ENCODE measurements at places on chromosomes 3 and 15. TPM values are rescaled to one million over a fixed set of nuclear protein-coding genes. Genes with fewer than 3 reads are reported as not detected.

GRCh38 chr3:12750223-12750622, 8.8 kb downstream of the TMEM40 start:
- DNase-seq: peak; percentile 86
- peak overlapping the region; percentile 57 for H3K27ac ChIP-seq
- peaks cover 9% of the 10 kb centered on the region for H3K4me1 ChIP-seq
- no peaks in the 10 kb centered on the region for H3K36me3 ChIP-seq

PLIN1 gene
- polyA plus RNA-seq: 0.07 TPM

DNA sequence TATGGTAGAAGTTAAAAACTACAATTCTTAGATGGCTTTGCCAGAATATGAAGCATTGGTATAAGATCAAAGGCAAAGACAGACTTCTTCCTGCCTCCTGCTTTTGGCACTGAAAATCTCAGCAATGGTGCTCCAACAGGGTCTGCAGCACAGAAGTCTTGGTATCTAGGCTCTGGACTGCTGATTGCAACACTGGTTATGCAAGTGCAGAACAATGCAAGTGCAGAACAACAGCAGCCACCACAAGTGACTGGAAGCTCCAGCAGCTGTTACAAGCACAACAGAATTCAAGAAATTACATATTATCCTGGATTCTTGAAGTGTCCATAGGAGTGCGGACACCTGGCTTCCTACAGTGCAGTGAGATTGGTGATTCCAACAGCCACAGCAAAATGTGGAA, 33.7 kb downstream of the ZBTB20 start:
- DNase-seq: peak; percentile 46
- peaks cover 2% of the 10 kb centered on the region for H3K4me1 ChIP-seq
- no peak overlapping the region for H3K27ac ChIP-seq
- no peak overlapping the region for H3K4me3 ChIP-seq
- no peaks in the 10 kb centered on the region for H3K36me3 ChIP-seq

LRRK1 gene
- polyA plus RNA-seq: 6.8 TPM

CACNA1D gene
- polyA plus RNA-seq: 0.07 TPM

DNA sequence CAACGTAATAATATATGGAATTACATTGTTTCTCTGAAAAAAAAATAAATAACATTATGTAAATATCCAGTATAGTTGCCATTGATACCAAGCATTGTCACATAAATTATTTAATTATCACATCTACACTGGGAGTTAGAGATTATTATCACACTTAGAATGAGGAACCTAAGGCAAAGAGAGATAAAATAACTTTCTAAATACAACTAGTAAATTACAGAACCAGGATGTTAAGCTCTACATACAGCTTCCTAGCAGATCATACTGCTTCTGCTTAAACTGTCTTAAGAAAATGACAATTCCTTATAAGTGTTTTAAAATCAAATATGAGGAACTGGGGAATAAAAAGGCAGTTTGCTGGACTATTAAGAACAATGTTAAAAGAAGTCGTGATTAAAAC, 104.5 kb downstream of the NSUN3 start:
- H3K27me3 ChIP-seq: no peaks in the 10 kb centered on the region
- no peak overlapping the region for H3K27ac ChIP-seq
- H3K4me1 ChIP-seq: no peaks in the 10 kb centered on the region
- DNase-seq: no peak
- H3K4me3 ChIP-seq: no peak overlapping the region

DNA sequence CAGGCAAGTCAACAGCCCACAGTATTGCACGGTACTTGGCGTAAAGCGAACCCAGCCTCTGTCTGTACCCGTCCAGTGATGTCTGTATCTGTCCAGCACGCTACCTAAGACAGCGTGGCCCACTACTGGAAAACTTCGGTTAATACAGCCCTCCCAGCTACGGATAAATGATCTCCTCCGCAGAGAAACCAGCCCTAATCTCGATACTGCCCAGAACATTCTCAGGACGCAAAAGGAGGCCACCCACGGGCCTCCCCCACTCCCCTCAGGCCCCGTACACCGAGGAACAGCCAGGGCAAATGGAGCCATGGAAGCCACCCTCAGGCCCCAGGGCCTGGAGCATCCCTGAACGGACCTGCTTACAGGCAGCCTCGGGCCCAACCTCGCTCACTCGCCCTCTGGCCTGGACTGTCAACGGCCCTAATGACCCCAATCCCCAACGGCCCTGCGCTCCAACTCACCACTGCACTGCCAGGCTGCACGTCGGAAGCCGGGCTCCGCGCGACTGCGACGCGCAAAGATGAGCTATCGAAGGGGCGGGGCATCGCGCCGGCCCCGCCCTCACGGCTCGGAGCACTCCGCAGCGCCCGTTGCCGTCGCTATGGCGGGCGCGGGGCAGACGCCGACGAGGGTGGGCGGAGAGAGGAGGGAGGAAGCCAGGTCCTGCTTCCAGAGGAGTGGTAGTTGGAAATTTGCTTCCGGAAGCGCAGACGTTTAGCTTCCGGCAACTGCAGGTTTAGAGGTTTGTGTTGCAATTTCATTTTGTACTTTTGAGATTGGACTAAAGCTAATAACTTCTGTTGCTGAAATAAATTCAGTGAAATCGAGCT, at the start of gene SKIC8:
TSS of gene SKIC8 (minus strand) at position 509 of the 830 bp plus-strand sequence. CDS start 3,923 bp downstream, outside the sequence.
- peak within 1 kb of the TSS; percentile 59 for H3K27ac ChIP-seq
- peaks cover 2% of the 10 kb centered on the region for H3K36me3 ChIP-seq
- no peaks in the 10 kb centered on the region for H3K4me1 ChIP-seq
- peak within 1 kb of the TSS; percentile 79 for H3K4me3 ChIP-seq

- H3K4me3 ChIP-seq: no peak overlapping the region
- no peak for DNase-seq
- peaks cover 24% of the 10 kb centered on the region for H3K27me3 ChIP-seq
- no peak overlapping the region for H3K27ac ChIP-seq
- H3K4me1 ChIP-seq: no peaks in the 10 kb centered on the region
These were observed 9.8 kb upstream of the BMF start for GRCh38 chr15:40118473-40118872.

GRCh38 chr3:134704556-134704955, 53.7 kb upstream of the KY start:
- no peak for DNase-seq
- no peak overlapping the region for H3K4me3 ChIP-seq
- no peaks in the 10 kb centered on the region for H3K36me3 ChIP-seq

DNA sequence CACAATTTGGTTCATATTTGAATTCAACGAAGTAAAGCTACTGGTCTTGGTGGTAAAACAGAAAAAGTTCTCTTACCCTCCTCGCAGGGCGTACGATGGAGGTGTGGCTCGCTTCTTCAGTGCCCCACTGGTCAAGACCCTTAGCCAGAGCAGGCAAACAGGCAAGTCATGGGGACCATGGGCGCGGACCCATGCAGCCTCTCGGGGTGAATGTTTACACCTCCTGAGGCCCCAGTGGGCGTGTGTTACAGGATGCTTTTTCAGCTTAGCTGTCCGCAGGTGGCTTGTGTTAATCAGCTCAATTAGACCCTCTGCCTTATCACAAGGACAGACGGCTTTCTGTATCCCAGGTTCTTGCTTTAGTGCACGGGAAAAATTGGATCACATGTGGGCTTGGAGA, 991.8 kb downstream of the GBE1 start:
- no peaks in the 10 kb centered on the region for H3K36me3 ChIP-seq
- H3K4me3 ChIP-seq: no peak overlapping the region
- no peaks in the 10 kb centered on the region for H3K4me1 ChIP-seq
- H3K27me3 ChIP-seq: no peaks in the 10 kb centered on the region
- DNase-seq: no peak
- no peak overlapping the region for H3K27ac ChIP-seq

ADPGK gene
- polyA plus RNA-seq: 62.8 TPM

GRCh38 chr3:129688271-129688895, 81.9 kb upstream of the PLXND1 start:
- peak overlapping the region; percentile 37 for H3K4me3 ChIP-seq
- peak overlapping the region; percentile 47 for H3K27ac ChIP-seq
- peak; percentile 74 for DNase-seq

GRCh38 chr15:42919799-42920518, 619 bp downstream of the TTBK2 start:
- no peaks in the 10 kb centered on the region for H3K36me3 ChIP-seq
- peak; percentile 25 for DNase-seq
- no peaks in the 10 kb centered on the region for H3K27me3 ChIP-seq
- no peaks in the 10 kb centered on the region for H3K4me1 ChIP-seq

- no peak overlapping the region for H3K4me3 ChIP-seq
- H3K27me3 ChIP-seq: no peaks in the 10 kb centered on the region
- H3K36me3 ChIP-seq: peaks cover 14% of the 10 kb centered on the region
- no peaks in the 10 kb centered on the region for H3K4me1 ChIP-seq
These were observed 38.5 kb downstream of the ADAMTS7 start for GRCh38 chr15:78772738-78773137.

- DNase-seq: no peak
- no peak overlapping the region for H3K27ac ChIP-seq
- H3K4me3 ChIP-seq: no peak overlapping the region
These were observed 56.7 kb upstream of the CNTN4 start for GRCh38 chr3:2041931-2042330.

MYZAP gene
- polyA plus RNA-seq: not detected

GRCh38 chr3:56989169-56989976, 71.1 kb upstream of the SPATA12 start:
- no peak overlapping the region for H3K27ac ChIP-seq
- H3K36me3 ChIP-seq: no peaks in the 10 kb centered on the region
- peaks cover 7% of the 10 kb centered on the region for H3K4me1 ChIP-seq
- no peak for DNase-seq
- H3K4me3 ChIP-seq: no peak overlapping the region

GABRR3 gene
- not detected for polyA plus RNA-seq

VGLL4 gene
- 45.8 TPM for polyA plus RNA-seq

DNA sequence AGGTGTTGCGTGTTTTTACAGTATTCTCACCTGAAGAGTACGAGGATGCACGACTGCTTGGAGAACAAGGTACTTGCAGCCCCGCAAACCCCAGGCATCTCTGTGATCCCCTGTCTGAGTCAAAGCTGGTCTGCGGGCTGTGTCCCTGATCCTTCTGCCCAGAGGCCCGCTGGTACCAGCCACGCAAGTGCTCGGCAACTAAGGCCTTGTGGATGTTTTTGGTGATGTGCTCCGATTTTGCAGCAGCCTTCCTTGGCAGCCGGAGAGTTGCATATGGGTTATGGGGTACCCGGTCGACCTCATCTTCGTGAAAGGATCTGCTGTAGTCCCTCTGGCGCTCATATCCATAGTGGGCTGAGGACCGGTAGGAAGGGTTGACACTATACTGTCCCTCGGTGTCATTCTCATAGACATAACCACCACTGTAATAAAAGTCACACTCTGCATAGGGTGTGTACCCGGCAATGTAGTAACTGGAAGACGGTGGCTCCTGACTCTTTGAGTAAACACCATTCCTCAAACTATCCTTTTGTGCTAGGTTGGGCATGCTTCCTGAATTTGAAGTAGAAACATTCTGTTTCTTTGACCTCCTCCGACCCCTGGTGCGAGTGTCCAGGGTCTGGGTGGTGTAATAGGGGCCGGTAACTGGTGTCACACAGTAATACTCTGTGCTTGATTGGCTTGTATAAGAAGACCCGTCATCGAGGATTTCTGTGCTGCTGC, 58.6 kb upstream of the LMOD3 start:
- no peak for DNase-seq
- H3K36me3 ChIP-seq: no peaks in the 10 kb centered on the region
- H3K4me1 ChIP-seq: peaks cover 4% of the 10 kb centered on the region
- H3K27me3 ChIP-seq: no peaks in the 10 kb centered on the region
- H3K4me3 ChIP-seq: no peak overlapping the region

GRCh38 chr3:98726084-98726483, 37.1 kb upstream of the ST3GAL6 start:
- peak; percentile 68 for DNase-seq
- H3K27ac ChIP-seq: no peak overlapping the region
- H3K36me3 ChIP-seq: no peaks in the 10 kb centered on the region

CA12 gene
- polyA plus RNA-seq: 55.2 TPM

ANKRD34C gene
- polyA plus RNA-seq: not detected

GRCh38 chr15:36826948-36827347, 247.5 kb downstream of the CDIN1 start:
- peaks cover 1% of the 10 kb centered on the region for H3K4me1 ChIP-seq
- no peaks in the 10 kb centered on the region for H3K27me3 ChIP-seq
- no peak overlapping the region for H3K4me3 ChIP-seq
- no peak for DNase-seq

DNA sequence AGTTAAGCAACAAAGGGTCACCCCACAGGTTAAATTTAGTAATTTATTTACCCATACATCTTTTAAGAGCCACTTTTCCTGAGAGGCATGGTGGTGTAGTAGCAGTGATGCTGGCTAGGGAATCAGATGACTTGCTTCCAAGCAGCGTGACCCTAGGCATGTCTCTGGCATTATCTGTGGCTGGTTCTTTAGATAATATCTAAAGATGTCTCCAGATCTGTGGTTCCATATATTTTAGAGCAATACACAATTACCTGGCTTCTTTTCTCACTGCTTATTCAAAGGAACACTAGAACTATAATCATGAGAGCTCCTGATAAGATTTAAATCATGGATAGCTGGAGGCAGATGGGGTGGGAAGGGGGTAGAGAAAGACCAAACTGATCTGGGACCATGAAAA, 21.1 kb upstream of the MEIS2 start:
- no peaks in the 10 kb centered on the region for H3K4me1 ChIP-seq
- H3K36me3 ChIP-seq: no peaks in the 10 kb centered on the region
- no peaks in the 10 kb centered on the region for H3K27me3 ChIP-seq
- no peak overlapping the region for H3K4me3 ChIP-seq
- H3K27ac ChIP-seq: no peak overlapping the region
- no peak for DNase-seq

GRCh38 chr3:195260280-195260905, 10.6 kb downstream of the XXYLT1 start:
- no peak for DNase-seq
- peaks cover 16% of the 10 kb centered on the region for H3K4me1 ChIP-seq

DNA sequence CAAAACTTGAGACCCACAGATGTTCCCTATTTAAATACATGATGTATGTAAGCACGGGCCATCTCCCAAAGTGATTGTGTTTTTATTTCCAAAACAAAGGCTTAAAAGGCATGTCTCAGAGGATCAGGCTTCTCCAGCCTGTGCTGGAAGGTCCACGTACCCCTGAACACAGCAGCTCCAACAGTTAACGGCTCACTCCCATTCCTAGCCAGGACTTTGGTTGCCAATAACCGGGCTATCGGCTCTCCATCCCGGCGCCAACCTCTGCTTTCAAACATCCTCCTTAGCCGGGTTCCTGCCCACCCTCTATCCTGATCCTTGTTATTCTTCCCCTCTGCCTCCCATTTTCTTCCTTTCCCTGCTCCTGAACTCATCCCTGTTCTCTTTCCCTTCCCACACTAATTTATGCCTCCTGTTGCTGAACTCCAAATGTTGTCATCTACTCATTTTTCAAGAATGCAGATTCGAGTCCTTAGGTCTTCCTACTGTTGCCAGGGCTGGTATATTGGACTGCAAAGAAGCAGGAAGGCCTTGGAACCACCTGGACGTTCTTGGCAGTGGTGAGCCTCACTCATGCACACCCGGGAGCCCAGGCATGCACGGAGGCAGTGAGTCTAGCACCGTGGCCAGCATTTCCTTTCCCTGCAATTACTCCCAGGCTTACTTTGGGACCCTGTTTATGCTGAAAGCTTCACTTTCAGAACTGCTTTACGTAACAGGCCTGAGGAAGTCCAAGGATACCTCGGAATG, 128.4 kb upstream of the RAD18 start:
- H3K36me3 ChIP-seq: no peaks in the 10 kb centered on the region
- H3K4me1 ChIP-seq: no peaks in the 10 kb centered on the region
- no peaks in the 10 kb centered on the region for H3K27me3 ChIP-seq

GRCh38 chr3:127815641-127816605, 6.4 kb downstream of the MGLL start:
- no peak overlapping the region for H3K27ac ChIP-seq
- DNase-seq: no peak
- H3K27me3 ChIP-seq: no peaks in the 10 kb centered on the region
- H3K4me3 ChIP-seq: no peak overlapping the region
- H3K36me3 ChIP-seq: peaks cover 46% of the 10 kb centered on the region

Measured in IMR-90 (cell line).